ENCODE measurements at places on chromosomes 3 and 15. TPM values are rescaled to one million over a fixed set of nuclear protein-coding genes. Genes with fewer than 3 reads are reported as not detected.

The NEK4 gene
- total RNA-seq: 38.4 TPM

The PLCB2 gene
- total RNA-seq: 166 TPM

The XCR1 gene
- total RNA-seq: not detected

The PLA1A gene
- total RNA-seq: 0.58 TPM

The IL17RD gene
- total RNA-seq: 0.02 TPM

The SCAANT1 gene
- total RNA-seq: not detected

The THAP10 gene
- total RNA-seq: 0.37 TPM

The C2CD4B gene
- total RNA-seq: not detected

The CPNE4 gene
- total RNA-seq: not detected

The TEX55 gene
- total RNA-seq: not detected

The TSC22D2 gene
- total RNA-seq: 48.5 TPM

The RNU5B-1 gene
- total RNA-seq: 21.7 TPM

The COL6A6 gene
- not detected for total RNA-seq

The IP6K2 gene
- 138 TPM for total RNA-seq

The IL17RC gene
- 0.25 TPM for total RNA-seq

The HYKK gene
- total RNA-seq: 0.42 TPM

The CSPG5 gene
- total RNA-seq: 0.68 TPM

The TMEM202 gene
- not detected for total RNA-seq

The CCDC54 gene
- total RNA-seq: not detected

The OR5H1 gene
- 0.17 TPM for total RNA-seq

The KBTBD13 gene
- total RNA-seq: not detected

The TMEM62 gene
- total RNA-seq: 74.4 TPM

The KNL1 gene
- total RNA-seq: 3.7 TPM

The WNT5A gene
- total RNA-seq: not detected

The PLA2G4E gene
- total RNA-seq: not detected

The SLC12A8 gene
- total RNA-seq: 0.95 TPM

The GXYLT2 gene
- total RNA-seq: not detected

The CCR3 gene
- not detected for total RNA-seq

The AP3B2 gene
- total RNA-seq: 0.61 TPM

The NMNAT3 gene
- 2.7 TPM for total RNA-seq

The PRSS50 gene
- total RNA-seq: 0.10 TPM

The ADAMTS9 gene
- total RNA-seq: not detected

The SLC28A2 gene
- not detected for total RNA-seq

The TRPM1 gene
- total RNA-seq: not detected

The SRGAP3 gene
- 3.4 TPM for total RNA-seq

The CLRN1 gene
- total RNA-seq: not detected

The IMPG2 gene
- 0.44 TPM for total RNA-seq

The TMEM266 gene
- total RNA-seq: not detected

The RASL12 gene
- total RNA-seq: not detected

The CTXN2 gene
- total RNA-seq: 0.10 TPM

The CDC25A gene
- 0.07 TPM for total RNA-seq

The ACKR4 gene
- 0.15 TPM for total RNA-seq

The MYZAP gene
- total RNA-seq: 1.4 TPM

The ZNF280D gene
- 68.3 TPM for total RNA-seq

The CA12 gene
- not detected for total RNA-seq

The SOX14 gene
- not detected for total RNA-seq

The AAGAB gene
- 25.0 TPM for total RNA-seq

The A4GNT gene
- not detected for total RNA-seq
